Left renal pelvis (tissue), 4 donors: ENCODE measurements at places on chromosomes 3 and 15. TPM values are rescaled to one million over a fixed set of nuclear protein-coding genes. Genes with fewer than 3 reads are reported as not detected.

DNA sequence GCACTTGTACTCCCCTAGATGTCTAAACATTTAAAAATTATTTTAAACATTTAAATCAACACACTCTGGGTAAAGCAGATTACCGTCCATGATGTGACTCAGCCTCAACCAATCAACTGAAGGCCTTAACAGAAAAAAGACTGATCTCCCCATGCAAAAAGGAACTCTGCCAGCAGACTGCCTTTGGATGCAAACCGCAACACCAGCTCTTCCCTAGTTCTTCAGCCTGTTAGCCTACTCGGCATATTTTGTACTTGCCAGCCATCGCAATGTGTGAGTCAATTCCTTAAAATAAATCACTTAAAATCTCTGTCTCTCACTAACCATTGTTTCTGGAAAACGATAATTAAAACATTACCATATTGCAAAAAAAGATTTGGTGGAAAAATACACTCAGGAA, 375.9 kb downstream of the RSL24D1 start:
- no peak for DNase-seq

- DNase-seq = no peak
These were observed 657.3 kb upstream of the TGFBR2 start for GRCh38 chr3:29949131-29949530.

GRCh38 chr3:112136046-112136445, 3.0 kb upstream of the GCSAM start:
- DNase-seq = no peak

The CA12 gene
- polyA plus RNA-seq = 120 TPM

The HRH1 gene
- 2.2 TPM for polyA plus RNA-seq

- no peak for DNase-seq
These were observed 50.9 kb downstream of the TCF12 start for GRCh38 chr15:56969265-56969895.

DNA sequence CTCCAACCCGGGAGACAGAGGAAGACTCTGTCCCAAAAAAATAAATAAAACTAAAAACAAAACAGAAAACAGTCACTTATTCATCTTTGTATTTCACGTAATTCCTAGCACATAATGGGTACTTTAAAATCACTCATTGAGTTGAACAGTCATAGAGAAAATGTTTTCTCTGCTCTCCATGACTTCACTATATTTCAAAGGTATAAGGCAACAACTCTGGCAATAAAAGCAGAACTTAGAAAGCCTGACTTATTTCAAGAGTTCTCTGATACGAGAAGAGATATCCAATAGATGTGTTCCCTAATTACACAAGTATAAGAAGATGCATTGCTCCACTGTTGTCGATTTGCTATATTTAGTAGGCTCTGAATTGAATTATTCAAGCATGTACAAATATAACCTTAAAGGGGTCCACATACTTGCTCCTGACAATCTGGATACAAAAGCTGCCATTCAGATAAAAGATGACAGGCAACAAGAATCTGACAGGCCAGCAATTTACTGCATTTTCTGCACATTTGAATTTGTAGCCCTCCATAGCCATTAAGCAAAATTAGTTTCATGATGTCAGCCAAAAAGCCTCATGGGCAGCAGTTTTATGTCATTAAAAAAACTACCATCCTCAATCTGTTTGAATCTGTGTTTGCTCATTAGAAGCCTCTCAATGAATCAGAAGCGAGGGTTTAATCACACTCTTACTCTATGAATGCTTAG, 47.9 kb downstream of the PEAK1 start:
- DNase-seq = no peak

DNA sequence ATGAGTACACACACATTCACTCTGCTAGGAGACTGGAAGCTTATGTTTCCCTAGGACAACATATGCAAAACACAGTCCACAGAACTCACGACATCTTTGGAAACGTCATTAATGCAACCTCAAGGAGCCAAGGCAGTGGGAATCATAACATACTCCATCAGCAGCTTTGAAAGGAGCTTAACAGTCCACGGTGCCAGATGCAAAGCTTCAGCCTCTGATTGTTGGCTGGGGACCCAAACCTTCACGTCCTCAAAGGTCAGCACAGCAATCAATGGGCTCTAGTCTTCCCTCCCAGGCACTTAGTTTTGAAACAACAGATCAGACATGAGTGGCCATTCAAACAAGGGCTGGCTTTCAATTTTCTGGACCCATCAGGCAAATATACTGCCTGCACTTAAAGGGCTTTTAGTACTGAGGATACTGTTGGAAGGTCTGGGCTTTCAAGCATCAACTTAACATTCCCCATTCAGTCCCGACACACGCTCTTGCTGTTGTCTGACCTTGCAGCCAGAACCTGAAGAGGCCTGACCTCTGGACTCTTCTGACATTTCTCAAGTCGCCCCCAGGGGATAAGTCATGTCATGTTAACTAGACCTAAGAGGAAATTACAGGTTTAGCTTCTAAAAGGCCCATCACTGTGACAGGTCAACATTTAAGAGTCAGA, 223.0 kb downstream of the PDZRN3 start:
- no peak for DNase-seq

The GAP43 gene
- 1.1 TPM for polyA plus RNA-seq

- DNase-seq = no peak
These were observed 8.7 kb downstream of the SEMA3F start for GRCh38 chr3:50163572-50164455.

The RBPMS2 gene
- 15.3 TPM for polyA plus RNA-seq

The CCDC13 gene
- 2.6 TPM for polyA plus RNA-seq
